ENCODE measurements at places on chromosomes 13 and 19.
A peak's percentile ranks its signal among the peaks of the same experiment; 100 is the strongest.

DNA sequence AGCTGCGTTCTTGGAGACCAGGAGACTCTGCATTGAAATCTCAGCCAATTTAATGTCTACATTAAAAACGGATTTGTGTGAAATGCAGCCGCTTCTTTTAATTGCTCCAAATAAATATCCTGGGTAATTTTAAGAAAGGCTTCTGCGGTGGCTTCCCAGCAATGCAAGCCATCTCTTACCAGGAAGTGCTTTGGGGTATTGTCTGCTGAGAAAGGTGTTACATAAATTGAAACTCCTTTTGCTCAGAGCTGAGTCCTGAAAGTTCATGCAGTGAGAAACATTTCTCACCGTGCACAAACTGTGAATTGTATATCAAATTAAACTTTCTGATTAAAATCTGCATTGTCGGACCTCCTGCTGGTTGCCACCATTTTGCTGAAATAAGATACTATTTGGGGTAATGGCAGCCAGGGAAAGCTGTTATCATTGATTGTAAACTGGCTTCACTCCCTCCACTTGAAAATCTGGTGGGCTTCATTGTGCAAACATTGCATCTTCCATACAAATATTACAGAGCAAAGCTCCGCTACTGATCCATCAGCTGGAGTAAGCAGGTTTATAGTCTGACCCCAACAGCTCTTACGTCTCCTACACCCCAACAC, 59.5 kb downstream of the ZIC5 start:
- DNase-seq = no peak

DNA sequence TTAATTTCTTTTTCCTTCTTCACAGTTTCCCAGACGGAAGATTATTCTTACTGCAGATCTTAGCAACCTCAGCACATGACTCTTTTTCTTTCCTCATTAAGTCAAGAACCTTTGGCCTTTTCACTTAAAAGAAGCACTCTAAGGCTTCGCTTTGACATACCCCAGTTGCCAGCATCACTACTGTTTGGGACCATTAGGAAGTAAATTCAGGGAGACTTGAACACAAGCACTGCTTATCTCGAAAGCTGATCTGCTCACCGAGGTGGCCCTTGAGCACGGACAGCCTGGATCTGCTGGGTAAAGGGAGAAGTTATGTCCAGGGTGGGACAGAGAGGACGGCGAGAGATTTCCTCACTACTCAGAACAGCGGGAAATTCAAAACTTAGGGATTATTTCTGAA, 151.4 kb upstream of the RNF113B start:
- no peak for DNase-seq

DNA sequence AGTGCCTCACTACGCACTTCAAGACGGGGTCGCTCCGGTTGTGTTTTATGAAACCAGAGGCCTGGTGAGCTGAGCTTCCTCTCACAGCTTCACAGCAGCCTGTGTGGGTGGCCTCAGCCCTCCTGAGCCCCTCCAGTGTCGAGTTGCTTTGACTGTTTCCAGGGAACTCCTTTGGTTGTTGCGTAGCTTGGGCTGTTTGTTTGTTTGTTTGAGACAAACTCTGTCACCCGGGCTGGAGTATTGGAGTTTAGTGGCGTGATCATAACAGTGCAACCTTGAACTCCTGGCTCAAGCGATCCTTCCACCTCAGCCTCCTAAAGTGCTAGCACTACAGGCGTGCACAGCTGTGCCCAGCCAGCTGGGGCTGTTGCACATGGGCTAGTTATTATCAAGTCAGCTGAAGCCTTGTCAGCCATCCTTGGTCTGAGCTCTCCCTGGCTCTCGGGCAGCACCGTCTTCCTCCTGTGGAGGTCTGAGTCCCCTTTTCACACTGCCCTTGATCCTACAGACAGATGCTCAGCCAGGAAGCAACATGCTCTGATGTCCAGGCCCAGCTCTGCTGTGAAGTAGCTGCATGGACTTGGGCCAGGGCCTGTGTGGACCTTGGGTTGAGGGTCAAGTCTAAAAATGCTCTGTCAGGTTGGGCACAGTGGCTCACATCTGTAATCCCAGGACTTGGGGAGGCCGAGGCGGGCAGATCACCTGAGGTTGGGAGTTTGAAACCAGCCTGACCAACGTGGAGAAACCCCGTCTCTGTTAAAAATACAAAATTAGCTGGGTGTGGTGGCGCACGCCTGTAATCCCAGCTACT, 10.2 kb downstream of the DOT1L start:
- no peak for DNase-seq

DNA sequence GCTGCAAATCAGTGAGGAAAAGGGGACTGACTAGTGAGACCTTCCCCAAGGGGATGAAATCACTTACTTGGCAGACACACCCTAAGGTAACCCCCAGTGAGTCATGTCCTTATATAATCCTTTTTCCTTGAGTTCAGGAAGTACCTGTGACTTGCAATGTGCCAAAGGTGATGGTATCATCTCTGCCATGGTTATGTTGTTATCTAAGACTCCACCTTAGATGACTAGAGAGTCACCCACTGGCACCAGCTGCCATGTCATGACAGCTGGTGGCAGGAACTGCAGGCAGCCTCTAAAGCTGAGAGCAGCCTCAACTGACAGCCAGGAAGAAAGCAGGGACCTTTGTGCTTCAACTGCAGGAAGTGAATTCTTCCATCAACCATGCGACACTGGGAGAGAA, 12.5 kb downstream of the PBX4 start:
- no peak for DNase-seq

- no peak for DNase-seq
Observed at GRCh38 chr19:23983406-23983805, 68.7 kb downstream of the ZNF726 start.

GRCh38 chr19:38478273-38478971, 44.9 kb downstream of the RYR1 start:
- DNase-seq = peak; percentile 86

Measured in HuH-7.5 (cell line).